ENCODE measurements at places on chromosomes 2 and 18.

GRCh38 chr2:78418021-78418420, 607.5 kb upstream of the REG3G start:
- DNase-seq, result no peak

- no peak for DNase-seq
Measured at GRCh38 chr2:102296449-102296848, 14.9 kb upstream of the IL1RL1 start.

- DNase-seq, result no peak
Measured at GRCh38 chr2:190678444-190679162, 29.7 kb downstream of the NAB1 start.

DNA sequence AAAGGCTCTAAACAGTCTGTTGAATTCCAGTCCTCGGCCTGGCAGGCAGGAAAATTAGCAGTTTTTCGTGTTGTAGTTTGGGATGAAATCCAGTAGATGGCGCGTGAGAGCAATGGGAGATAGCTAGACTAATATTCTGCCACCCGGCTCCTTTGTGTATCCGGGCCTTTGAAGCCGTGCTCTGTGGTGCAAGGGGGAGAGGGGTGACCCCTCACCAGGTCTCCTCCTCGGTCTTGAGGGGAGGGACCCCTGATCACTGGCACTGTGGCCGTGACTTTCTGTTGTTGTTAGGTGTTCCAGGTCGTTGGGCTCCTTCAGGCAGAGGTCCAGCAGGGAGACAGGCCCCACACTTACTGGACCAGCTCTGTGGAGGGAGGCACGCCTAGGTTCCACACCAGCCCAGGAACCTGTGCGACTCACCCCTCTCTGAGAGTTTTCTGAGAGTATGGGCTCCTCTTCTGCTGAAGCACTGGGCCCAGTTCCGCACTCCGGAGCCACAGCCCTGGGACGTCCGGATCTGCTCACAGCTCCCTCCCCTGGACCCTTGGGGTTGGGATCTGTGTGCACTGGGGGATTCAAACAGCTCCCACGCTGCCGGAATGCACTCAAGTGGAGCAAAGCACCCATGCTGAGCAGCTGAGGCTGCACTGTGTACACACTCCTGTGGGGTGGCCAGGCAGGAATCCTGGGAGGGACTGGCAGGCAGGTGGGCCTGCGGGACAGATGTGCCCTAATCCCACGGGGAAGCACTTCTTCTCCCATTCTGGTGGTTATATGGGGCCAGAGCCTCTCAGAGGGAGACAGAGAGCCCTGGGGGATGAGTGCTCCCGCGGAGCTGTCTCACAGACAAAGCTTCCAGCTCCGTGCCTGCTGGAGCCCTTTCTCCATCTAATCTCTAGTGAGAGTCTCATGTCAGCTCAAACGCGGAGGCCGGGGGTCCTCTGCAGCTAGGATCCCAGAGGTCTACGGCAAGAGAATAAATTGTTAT, 8.8 kb downstream of the GKN2 start:
- DNase-seq, result peak; percentile 52

- DNase-seq, result no peak
Measured at GRCh38 chr18:13587937-13588336, 138.4 kb downstream of the FAM210A start.

GRCh38 chr2:379778-380177, 91.9 kb upstream of the ALKAL2 start:
- no peak for DNase-seq

DNA sequence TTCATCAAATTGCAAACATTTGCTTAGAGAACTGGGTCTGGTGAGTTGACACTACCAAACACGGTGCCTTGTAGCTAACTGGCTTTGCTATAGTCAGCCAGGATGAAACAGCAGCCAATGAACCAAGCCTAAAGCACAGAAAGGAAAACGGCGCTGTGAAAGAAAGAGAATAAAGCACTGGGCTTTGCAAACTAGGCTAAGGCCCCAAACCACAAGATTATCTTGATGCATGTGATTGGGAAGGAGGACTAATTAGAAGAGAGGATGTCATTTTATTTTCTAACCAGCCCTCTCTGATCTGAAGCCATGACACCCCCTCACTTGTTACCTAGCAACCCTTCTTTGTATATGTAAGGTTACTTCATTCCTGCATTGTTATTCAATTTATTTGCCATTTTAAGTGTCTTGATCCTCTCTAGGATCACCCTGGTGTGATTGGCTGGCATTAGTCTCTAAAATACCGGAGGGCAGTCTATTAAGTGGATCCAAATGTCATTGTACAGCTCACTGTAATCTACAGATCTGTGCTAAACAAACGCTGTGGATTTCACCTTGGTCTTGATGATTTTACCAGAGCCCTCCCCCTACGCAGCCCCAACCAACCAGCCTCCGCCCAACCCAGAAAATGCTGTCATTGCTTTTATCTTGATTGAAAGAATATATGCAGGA, 395.4 kb upstream of the ACVR2A start:
- DNase-seq, result no peak

DNA sequence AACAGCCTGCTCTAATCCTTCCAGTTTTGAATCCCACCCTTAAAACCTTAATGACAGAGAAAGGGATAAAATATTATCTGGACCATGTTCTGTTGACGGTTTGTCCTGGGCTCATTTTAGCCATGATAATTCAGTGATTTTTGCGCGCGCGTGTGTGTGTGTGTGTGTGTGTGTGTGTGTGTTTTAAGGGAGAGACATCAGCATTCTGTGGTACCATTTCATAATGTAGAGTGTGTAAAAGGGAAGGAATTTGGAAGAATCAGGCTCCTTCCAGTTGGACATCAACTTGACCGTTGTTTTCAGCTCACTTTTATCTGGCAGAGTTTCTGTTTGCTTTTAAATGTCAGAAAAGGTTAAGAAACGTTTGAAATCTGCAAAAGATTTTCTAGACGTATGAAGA, 535.5 kb downstream of the TNS1 start:
- DNase-seq, result no peak

DNA sequence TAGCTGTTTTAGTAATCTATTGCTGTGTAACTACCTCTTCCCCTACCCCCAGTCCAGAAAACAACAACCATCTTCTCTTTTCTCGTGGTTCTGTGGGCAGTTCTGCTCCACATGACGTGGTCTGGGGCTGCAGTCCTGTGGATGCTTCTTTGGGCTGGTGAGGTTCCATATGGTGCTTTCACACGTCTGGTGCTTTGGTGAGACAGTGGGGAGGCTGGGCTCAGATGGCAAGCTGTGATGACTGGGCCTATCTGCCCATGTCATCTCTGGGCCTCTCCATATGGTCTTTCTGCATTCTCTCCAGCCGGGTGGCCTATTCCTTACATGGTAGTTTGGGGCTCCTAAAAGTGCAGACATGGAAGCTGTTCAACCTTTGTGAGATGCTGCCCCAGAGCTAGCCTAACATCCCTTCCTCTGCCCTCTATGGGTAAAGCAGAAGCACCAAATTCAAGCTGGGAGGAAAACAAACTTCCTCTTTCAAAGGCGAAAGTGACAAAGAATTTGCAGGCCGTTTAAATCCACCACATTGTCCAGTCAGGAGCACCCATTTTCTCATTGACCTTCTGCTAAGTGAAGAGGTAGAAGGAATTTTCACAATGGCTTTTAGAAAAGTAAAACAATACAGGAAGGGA, 68.3 kb upstream of the IL1R1 start:
- DNase-seq, result peak; percentile 33

DNA sequence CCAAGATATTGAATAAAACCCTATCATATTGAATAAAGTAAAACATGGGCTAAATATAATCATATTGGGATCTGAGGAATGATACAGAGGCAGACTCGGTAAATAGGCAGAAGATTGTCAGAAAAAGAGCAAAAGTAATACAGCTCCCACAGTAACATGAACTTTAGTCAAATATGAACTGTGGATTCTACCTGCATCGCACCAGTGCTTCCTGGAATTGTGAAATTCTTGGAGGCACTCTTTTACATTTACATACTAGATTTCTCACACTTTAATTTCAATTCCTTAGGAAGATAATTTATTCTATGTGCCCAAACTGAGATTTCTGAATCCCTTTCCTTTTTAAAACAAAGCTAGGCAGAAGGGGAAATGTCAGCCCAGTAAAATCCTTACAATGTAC, 325.1 kb upstream of the SLC39A10 start:
- no peak for DNase-seq

GRCh38 chr2:237122214-237122666, 36.6 kb downstream of the COPS8 start:
- no peak for DNase-seq

- DNase-seq, result no peak
Measured at GRCh38 chr2:43943323-43943722, 52.5 kb downstream of the LRPPRC start.

DNA sequence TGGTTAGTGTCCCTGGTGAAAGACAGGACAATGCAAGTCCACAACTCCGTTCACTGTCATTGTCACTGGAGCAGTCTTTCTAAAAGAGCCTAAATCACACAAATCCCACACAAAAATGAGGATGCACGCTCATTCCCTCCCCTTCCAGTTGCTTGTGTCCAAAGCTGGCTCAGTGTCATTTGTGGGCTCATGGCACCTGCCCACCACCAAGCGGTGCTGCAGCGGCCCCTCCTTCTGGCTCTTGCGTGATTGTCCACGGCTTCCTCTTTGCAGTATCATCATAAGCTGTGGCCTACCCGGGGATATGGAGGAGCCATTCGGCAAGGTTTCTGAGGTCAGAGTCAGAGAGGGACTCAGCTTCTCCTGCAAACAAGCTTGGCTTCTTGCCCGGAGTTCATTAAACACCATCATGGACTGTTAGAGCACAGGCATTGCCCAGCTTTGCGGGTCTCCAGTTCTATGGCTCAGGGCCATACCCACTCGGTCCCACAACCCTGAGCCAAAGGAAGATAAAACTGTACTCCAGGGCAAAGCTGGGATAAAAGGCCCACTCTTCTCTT, 179.4 kb upstream of the AGAP1 start:
- no peak for DNase-seq

GRCh38 chr2:111251711-111252110, 131.0 kb downstream of the BCL2L11 start:
- no peak for DNase-seq

GRCh38 chr2:165843351-165843750, 49.3 kb upstream of the GALNT3 start:
- no peak for DNase-seq

DNA sequence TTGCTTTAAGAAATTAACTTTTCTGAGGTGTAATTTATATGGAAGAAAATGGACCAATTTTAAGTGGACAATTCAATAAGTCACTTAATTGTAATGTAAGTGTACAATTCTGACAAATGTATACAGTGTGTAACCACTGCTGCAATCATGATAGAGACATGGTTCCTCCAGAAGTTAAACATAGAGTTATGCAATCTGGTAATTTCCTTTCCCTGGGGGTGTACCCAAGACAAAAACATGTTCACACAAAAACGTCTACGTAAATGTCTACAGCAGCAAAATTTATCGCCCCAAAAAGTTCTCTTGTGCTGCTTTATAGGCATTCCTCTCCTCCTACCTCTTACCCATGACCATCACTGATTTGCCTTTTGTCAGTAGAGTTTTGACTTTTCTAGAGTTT, 141.5 kb downstream of the AQP4 start:
- no peak for DNase-seq

GRCh38 chr2:233153146-233153798, 93.1 kb downstream of the INPP5D start:
- DNase-seq, result no peak

- no peak for DNase-seq
Measured at GRCh38 chr18:50610349-50610748, 50.5 kb downstream of the MAPK4 start.

- no peak for DNase-seq
Measured at GRCh38 chr2:3610415-3610814, 15.5 kb downstream of the COLEC11 start.

- DNase-seq, result no peak
Measured at GRCh38 chr2:180677930-180678624, 302.3 kb upstream of the UBE2E3 start.

- peak; percentile 27 for DNase-seq
Measured at GRCh38 chr2:113174376-113174750, 592 bp downstream of the PSD4 start.

DNA sequence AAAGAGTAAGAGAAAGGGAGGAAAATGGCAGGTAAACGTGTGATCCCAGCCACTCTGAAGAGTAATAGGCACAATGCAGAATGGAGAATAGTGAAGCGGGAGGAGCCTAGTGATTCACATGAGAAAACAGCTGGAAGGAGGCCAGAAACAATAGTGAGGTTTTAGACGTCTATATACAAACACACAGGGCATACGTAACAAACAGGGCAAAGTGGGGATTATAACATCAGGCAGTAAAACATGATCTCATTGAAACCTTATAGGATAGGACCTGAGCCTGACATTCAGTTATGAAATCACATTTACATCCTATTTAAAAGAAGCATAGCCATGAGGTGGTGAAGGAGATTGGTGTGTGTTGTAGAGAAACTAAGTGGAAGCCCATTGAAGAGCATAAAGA, 33.0 kb upstream of the GATA6 start:
- no peak for DNase-seq

DNA sequence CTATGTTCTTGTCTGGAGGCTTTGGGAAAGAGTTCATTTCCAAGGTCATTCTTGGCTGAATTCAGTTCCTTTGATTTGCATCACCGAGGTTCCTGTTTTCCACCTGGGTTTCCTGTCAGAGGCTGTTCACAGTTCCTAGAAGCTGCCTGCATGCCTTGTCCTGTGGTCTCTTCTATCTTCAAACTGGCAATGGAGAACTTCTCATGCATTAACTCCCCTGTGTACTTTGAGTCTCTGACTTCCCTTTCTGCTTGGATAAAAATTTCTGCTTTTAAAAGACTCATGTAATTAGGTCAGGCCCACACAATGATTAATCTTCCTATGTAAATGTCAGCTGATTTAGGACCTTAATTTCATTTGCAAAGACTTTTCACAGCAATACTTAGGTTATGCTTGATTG, 499.3 kb upstream of the FANCL start:
- DNase-seq, result no peak

GRCh38 chr18:4399929-4400328, 55.2 kb downstream of the DLGAP1 start:
- no peak for DNase-seq

- no peak for DNase-seq
Measured at GRCh38 chr2:178324077-178324476, 126.9 kb downstream of the PRKRA start.

- no peak for DNase-seq
Measured at GRCh38 chr2:39356922-39357639, 80.0 kb downstream of the MAP4K3 start.

DNA sequence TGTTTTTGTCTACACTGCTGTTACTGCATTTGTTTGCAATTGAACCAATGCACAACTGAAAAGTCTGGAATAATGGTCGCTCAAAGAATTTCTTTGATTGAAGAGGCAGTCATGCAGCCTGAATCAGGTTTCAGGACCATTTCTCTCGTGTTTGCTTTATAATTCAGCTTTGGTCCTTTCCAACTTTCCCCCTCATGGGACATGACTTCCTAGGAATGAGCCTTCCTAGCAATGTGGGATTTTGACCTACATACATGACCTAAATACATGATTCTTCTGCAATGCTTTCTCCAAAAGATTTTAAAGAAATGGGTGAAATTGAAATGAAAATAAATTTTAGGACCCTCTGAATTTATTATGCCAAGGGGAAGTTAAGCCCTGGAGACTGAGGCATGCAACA, 197.4 kb downstream of the MREG start:
- no peak for DNase-seq

GRCh38 chr18:49837889-49838288, 24.6 kb upstream of the ACAA2 start:
- DNase-seq, result no peak

- DNase-seq, result no peak
Measured at GRCh38 chr2:12931186-12931844, 214.6 kb downstream of the TRIB2 start.

Measured in hematopoietic multipotent progenitor cell treated with erythropoietin and hydrocortisone succinate and interleukin-3 and kit ligand, for 17 days (in vitro differentiated cells).